ENCODE measurements at places on chromosomes 5 and 9.
A peak's percentile ranks its signal among the peaks of the same experiment; 100 is the strongest.

DNA sequence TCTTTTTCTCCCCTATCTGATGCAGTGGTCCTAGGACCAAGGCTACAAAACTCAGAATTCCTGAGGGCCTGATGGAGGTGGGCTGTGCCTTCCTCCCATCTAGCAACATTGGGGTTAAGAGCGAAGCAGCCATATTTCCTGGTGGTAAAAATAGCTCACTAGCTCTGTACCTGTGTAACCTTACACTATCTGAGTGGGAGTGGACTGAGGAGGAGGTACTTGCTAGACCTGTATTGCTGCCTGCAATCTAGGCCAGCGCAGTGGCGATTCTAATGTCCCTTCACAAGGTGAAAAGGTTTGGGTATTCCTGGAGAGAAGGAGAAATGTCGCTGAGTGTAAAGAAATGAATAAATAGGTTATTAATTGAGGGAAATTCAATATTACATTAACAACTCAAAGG, 80.2 kb upstream of the LIFR start:
- no peak for DNase-seq

DNA sequence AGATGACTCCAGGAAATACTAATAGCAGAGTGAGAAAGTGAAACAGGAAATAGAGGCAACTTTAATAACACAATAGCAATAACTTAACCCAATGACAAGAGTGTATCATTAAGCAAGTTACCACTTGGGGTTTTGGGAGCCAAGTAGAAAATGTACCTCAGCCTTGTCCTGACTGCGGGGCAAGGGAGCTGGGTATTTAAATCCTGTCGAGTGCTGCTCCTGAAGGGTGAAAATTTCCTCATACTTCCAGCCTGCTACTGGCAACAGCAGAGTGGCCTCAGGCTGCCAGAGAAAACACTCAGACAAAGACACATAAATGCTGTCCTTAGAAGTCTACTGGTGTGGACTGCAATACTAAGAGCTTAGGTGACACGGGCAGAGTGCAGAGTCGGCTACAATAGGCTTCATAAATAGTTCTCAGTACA, 112.5 kb upstream of the EMB start:
- DNase-seq: no peak

GRCh38 chr9:129402931-129403778, 217.7 kb downstream of the C9orf50 start:
- DNase-seq: no peak

DNA sequence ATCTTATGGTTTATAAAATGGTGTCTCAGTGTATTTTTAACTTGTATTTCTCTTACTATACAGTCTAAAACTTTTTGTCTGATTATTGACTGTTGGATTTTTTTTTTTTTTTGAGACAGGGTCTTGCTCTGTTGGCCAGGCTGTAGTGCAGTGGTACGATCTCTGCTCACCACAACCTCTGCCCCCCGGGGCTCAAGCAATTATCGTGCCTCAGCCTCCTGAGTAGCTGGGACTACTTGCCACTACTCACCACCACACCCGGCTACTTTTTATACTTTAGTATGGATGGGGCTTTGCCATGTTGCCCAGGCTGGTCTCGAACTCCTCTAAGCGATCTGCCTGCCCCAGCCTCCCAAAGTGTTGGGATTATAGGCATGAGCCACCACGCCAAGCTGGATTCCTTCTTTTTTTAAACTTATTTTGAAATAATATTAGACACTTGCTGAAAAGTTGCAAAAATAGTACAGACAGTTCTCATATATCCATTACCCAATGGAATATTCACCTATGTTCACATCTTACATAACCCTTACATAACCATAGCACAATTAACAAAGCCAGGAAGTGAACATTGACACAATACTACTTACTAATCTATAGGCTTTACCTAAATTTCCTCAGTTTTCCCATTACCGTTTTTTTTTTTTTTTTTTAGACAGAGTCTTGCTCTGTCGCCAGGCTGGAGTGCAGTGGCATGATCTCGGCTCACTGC, 47.2 kb downstream of the STOM start:
- DNase-seq: no peak

DNA sequence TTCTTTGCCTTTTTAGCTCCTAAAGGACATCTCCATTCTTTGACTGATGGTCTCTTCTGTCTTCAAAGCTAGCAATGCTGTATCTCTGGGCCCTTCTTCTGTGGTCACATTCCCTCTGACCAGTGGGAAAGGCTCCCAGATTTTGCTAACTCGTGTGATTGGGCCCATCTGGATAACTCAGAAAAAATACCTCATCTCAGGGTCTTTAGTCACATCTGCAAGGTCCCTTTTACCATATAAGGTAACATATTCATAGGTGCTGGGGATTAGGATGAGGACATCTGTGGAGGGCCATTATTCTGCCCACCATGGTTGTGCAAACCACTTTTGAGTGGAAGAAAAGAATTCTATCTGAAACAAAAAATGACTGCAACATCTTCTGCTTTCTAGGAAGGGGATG, 76.3 kb upstream of the MAMDC2 start:
- DNase-seq: no peak

GRCh38 chr9:34510497-34511468, 12.0 kb downstream of the ENHO start:
- DNase-seq: no peak

DNA sequence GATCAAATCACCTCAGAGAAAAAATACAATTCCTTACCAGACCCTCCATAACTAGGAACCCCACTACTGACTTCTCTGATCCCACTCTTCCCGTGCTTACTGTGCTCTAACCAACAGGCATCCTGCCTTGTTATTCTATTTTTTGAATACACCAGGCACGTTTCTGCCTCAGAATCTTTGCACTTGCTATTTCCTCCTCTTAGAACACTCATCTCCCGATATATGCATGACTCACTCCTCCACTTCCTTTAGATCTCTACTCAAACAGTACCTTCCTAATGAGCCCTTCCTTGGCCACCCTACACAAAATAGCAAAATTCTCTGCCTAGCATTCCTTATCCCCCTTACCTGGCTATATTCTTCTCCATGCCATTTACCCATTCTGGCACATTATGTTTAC, 43.9 kb downstream of the MAPKAP1 start:
- no peak for DNase-seq

DNA sequence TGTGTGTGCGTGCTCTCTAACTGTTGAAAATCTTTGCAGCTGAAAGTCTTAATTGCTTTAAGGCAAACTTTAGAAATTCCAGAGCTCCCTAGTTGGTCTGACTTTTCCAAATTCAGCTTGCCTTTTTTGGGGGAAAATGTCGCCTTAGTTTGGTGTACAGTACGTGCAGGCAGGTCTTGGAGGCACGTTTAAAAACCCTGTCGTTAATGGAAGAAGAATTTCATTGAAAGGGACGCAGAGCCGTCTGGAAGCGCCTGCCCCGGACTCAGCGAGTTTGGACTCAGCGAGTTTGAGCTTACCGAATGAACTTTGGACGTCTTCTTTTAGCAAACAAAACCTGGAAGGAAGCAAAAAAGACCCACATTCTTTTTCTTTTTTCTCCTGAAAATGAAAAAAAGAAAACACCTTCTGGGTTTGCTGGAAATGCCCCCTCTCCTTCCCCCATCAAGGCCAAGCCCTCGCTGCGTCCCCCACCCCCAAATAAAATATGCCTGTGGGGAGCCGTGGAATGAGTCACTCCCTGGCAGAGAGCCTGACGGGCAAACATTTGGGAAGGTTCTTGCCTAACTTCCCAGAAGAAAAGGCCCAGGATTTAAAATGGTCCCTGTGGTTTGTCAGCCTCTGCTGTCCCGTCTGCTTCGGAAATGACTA, 1.5 kb downstream of the NEK6 start:
- no peak for DNase-seq

DNA sequence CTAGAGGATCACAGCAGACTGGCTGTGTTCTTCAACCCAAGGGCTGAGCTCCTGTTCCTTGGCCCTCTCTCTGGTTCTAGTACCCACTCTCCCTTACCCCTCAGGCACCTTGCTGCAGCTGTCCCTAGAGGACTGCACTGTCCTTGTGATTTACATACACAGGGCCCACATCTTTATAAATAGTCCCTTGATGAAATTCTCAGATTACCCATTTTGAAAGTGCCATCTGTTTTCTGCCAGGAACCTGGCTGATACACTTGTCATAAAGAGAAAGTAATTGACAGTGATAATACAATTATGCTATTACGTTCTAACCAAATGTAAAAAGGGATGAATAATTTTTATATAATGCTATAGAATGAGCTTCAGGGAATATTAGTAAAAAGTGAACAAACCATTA, 16.5 kb upstream of the SPARC start:
- no peak for DNase-seq

- no peak for DNase-seq
These were observed 37.4 kb downstream of the PTTG1 start for GRCh38 chr5:160458806-160459800.

DNA sequence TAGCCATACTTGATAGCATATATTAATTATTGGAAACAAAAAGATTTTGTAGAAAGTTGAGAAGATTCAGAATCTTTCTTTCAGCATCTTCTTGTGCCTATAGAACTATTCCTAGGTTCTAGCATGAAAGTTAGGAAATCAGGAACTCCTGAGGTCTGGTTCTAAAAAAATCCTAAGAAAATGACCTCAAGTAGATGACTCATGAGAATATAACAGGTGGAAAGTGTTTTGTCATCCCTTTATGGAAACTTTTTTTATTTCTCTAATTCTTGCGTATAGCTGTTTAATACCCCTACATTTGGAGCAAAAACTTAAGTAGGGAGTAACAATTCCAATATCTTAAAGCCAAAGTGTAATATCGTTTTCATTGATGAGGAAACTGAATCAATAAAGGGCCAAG, 574.1 kb downstream of the NR2F1-AS1 start:
- no peak for DNase-seq

DNA sequence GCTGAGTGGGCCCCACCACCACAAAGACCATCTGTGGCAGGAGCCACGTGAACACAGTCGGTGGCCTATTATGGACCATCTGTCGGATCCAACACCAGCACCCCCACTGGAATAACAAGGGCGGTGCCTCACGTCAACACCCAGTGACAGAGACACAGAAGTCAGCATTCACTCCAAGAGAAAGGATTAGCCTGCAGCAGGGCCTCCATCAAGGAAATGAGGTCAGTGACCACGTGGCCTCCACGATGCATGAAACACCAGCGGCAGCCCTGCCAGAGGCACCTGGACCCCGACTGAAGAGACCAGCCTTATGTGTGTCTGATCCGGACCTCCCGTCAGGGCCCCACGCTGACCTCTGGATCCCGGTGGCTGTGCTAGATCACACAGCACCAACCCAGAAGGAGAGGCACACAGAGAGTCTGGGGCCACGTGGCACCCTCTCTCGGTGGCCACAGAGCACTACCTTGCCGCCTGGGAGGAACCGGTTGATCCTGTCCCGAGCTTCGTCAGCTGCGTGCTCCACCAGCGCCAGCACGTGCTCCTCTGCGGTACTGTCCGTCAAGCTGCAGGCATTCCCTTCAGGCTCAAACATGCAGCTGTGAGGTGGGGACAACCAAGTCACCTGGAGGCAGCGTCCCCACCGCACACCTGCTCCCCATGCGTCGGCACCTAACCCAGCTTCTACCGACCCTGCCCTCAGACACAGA, 9.0 kb downstream of the BRD9 start:
- DNase-seq: no peak

DNA sequence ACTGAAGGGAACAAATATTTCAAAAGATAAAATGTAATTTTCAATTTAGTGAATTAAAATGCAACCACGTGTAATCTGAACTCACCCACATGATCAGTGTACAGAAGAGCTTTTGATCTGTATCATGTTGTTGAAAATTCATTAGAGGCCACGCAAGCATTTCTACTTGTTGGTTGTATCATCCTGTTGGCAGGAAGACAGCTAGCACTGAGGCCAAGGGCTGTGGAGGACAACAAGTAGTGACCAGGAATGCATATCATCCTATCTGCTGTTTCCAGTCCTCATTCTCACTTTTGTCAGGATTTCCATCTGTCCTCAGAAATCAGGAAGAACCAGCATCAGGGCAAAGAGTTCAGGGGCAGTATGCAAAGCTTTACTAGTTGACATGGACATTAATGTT, 29.9 kb upstream of the CKS2 start:
- DNase-seq: no peak

GRCh38 chr9:20043035-20043434, 254.2 kb upstream of the SLC24A2 start:
- no peak for DNase-seq

- no peak for DNase-seq
These were observed 297.0 kb upstream of the KLF4 start for GRCh38 chr9:107786561-107786960.

- no peak for DNase-seq
These were observed 24.9 kb upstream of the SMU1 start for GRCh38 chr9:33101104-33101951.

- no peak for DNase-seq
These were observed 91.7 kb downstream of the GNA14 start for GRCh38 chr9:77556396-77556795.

DNA sequence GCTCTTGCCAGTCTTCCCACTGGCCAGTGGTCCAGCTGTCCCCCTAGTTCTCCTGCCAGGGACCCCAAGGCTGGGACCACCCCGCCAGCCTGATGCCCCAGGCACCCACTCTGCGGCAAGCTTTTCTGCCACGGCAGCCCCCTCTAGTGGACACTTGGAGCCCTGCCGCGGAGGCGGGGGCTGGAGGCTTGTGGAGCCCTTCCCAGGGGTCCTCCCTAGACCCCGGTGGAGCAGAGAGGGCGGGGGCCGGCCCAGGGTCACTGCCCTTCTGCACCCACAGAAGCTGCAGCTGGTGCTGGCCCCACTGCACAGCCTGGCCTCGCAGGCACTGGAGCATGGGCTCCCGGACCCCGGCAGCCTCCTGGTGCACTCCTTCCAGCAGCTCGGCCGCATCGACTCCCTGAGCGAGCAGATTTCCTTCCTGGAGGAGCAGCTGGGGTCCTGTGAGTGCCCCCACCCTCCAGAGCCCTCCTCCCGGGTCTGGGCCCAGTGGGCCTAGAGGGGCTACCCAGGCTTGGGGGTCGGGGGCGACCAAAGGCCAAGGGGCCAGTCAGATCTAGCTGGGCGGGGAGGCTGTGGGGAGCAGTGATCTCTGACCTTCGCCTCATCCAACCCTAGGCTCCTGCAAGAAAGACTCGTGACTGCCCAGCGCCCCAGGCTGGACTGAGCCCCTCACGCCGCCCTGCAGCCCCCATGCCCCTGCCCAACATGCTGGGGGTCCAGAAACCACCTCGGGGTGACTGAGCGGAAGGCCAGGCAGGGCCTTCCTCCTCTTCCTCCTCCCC, 9.1 kb downstream of the EGFL7 start:
- DNase-seq: peak; percentile 92

DNA sequence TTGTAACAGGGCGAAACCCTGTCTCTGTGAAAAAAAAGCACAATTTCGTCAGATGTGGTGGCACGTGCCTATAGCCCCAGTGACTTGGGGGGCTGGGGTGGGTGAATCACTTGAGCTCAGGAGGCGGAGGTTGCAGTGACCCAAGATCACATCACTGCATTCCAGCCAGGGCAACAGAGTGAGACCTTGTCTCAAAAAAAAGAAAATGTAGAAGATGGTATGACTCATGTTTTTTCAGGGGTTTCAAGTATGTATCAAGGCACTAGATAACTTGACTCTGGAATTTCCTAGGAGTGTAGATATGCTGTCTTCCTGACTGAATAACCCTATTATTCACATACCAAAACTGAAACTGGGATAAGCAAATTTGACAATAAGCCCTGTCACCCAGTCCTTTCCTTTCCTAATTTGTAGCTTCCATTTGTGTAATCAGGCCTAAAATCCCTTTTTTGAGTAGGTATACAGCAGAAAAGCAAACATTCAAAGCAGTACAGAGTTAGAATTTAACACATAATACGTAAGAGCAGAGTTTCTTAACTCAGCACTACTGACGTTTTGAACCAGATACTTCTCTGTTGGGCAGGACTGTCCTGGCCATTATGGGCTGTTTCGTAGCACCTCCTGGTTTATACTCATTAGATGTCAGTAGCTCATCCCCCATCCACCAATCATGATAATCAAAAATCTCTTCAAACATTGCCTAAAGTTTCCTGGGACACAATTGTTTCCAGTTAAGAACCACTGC, 17.3 kb upstream of the ANKRD18B start:
- no peak for DNase-seq

Measured in D721Med (cell line).